ENCODE measurements at places on chromosomes 11 and 22.

- no peak for DNase-seq
Measured at GRCh38 chr11:92125321-92125720, 99.3 kb upstream of the FAT3 start.

GRCh38 chr11:102776454-102776853 is 4.0 kb downstream of the MMP10 start:
- DNase-seq, result no peak

GRCh38 chr11:22163394-22163797 is 29.5 kb upstream of the ANO5 start:
- no peak for DNase-seq

GRCh38 chr22:37732699-37733607 is 36.1 kb downstream of the TRIOBP start:
- no peak for DNase-seq

- no peak for DNase-seq
Measured at GRCh38 chr11:120663142-120663541, 151.6 kb downstream of the GRIK4 start.

DNA sequence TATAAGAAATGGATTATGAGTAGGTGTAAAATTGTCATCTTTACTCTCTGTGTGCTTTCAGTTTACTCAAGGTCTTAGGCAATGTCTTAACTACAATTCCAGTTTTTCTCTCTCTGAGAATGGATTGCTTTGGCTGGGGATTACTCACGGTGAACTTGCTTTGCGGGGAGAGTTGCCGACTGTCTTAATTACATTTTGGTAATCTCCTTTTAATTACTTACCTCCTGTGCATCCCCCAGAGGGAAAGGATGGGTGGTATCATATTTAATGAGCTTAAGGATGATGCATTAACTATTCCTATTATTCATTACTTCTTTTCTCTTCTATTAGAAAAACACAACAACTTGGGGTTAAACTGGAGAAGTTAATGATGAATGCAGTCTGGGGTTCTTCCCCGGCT is 159.4 kb downstream of the MPPED1 start:
- no peak for DNase-seq

GRCh38 chr22:23571486-23571885 is 8.6 kb downstream of the IGLL1 start:
- no peak for DNase-seq

All from HFFc6 (cell line).